Urinary bladder (tissue), 4 donors: ENCODE measurements at places on chromosomes 6 and 20.

- no peak for DNase-seq
Observed at GRCh38 chr6:85637579-85637978, 5.1 kb downstream of the SYNCRIP start.

DNA sequence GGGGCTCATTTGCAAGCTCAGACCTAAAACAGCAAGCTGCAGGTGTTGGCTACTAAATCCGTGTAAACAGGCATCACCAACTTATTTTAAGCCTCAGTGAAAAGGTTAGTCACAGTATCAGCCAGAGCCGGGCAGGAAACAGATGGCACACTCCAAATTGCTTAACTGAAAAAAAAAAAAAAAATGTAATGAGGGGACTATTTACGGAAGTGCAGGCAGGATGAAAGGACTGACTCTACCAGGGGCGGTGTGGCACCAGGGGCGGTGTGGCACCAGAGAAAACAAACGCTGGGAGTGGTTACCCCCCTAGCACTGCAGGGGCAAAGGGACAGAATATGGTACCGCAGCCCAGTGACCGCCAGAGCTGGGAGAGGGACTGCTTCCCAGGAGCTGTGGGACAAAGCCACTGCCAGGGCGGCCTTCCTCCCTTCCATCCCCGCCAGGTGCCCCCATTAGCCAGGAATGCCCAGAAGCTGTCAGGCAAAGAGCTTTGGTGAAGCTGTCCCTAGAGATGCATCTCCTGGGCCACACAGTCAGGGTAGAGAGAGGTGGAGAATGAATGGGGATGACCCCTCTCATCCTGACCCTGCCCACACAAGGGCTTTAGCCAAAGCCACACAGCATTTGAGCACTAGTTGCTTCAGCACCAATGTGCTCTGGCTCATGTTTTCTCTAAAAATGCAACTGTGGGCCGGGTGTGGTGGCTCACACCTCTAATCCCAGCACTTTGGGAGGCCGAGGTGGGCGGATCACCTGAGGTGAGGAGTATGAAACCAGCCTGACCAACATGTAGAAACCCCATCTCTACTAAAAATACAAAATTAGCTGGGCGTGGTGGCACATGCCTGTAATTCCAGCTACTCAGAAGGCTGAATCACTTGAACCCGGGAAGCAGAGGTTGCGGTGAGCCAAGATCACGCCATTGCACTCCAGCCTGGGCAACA is 39.6 kb upstream of the GFOD1 start:
- DNase-seq, result no peak

GRCh38 chr6:62265906-62266525 is 20.0 kb downstream of the KHDRBS2 start:
- DNase-seq, result no peak

- no peak for DNase-seq
Observed at GRCh38 chr6:39184906-39185580, 44.2 kb downstream of the KCNK5 start.

GRCh38 chr6:26156850-26157250 is 69.6 kb downstream of the HFE start:
- DNase-seq, result no peak

- DNase-seq, result no peak
Observed at GRCh38 chr20:23071996-23072395, 14.1 kb downstream of the CD93 start.

GRCh38 chr20:38863024-38863851 is 57.7 kb downstream of the PPP1R16B start:
- DNase-seq, result no peak

DNA sequence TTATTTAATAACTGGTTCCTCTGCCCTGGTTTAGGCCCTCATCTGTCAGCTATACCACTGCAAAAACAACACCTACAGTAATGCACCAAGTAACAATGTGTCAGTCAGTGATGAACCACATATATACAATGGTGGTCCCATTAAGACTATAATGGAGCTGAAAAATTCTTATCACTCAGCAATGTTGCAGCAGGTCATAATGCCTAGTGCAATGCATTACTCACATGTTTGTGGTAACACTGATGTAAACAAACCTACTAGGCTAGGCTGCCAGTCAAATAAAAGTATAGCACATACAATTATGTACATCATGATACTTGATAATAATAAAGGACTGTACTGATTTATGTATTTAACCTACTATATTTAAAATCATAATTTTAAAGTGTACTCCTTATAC is 31.3 kb downstream of the RARS2 start:
- no peak for DNase-seq

DNA sequence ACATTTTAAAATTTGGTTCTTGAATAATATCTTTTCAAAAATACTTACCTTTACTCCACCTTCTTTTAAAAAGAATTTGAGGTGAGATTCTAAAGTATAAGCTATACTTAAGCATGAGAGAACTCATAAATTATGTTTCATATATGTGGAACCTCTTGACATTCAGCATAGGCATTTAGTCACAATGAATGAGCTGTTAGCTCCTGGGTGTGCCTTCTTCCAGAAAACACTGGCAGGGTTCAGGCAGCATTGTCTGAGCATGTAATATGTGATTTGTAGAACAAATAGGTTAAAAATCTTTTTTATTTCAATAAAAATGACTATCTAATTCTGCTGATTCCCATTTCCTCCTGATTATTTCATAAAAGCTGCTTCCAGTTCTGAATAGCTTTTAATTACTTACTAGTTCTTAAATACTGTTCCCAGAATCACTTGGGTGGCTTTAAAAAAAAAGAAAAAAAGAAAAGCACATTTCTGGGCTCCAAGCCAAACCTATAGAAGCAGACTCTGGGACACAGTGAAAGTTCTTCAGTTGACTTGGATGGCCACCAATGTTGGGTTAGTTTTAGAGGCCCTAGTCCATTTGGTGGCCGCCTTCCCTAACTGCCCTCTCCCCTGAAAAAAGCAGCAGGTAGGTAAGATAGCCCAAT is 20.2 kb downstream of the RNF8 start:
- no peak for DNase-seq

- DNase-seq, result no peak
Observed at GRCh38 chr6:25918083-25918683, 12.3 kb downstream of the SLC17A2 start.

GRCh38 chr6:41306187-41306854 is 19.8 kb upstream of the TREM1 start:
- no peak for DNase-seq

GRCh38 chr6:93624408-93624807 is 205.0 kb upstream of the EPHA7 start:
- DNase-seq, result no peak

DNA sequence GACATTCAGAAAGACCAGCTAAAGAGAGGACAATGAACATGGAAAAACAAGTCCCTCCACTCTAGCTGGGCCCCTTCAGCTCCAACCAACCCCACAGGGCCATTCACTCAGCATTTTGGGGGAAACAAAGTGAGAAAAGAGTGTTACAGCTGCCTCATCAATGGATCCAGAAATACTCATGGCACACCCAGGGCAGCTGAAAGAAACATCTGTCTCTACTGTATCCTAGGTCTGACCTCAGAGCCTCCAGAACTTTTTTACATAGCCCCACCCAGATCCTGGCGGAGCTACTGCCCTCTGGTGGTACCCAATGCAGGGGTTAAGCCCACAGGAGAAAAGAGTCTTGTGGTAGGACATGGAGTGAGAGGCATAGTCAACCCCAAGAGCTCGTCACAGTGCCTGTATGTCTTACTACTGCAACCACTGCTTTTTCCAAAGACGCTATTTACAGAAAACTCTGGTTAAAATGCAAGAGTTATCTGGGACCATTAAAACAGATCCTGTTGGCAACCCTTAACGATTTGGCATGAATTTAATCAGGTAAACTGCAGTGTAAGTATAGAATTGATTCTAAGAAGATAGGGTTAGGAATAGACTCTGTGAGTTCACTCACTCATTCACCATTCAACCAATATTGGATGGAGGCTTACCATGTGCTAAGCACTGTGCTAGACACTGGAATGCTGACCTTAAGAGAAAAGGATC is 37.4 kb upstream of the FAM83C start:
- no peak for DNase-seq

DNA sequence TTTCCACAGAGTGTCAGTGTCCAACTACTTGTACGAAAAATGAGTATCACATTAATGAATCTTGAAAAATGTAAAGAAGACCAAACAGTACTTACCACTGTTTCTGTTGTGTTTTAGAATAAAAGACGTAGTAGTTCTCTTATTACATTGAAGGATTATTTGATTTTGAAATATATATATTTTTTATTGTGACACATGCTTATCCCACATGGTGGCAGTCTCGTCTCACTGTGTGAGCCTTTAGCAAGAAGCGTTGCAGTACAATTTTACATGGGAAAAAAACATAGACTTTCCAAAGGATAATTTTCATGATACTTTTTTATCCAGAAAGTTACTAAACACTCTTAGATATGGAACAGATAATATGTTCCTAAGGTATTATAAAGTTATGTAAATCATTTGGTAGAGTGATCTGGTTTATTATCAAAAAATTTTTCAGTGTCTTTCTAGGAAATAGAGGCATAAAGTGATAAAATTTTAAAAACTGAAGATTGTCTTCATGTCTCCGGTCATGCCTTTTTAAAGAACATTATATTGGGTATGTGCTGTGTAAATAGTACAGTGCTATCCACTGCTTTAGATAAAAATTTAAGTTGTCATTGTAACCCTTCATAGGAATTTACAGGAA is 117.5 kb upstream of the SAMD5 start:
- peak; percentile 8 for DNase-seq

DNA sequence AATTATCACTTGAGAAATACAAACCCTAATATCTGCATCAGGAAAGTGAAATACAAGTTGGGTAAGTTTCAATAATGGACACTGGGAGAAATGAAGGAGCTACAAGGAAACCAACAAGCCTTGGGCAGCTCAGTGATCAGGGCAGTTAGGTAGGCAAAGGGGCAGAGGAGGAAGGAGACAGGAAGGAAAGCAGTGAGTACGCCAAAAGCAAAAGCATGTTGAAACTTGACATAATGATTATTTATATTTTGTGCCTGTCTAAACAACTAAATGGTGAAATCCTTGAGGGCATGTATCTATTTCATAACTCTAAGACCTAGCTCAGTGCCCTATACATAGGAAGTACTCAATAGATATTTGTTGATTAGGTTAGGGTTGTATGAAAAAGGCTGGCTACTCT is 23.3 kb downstream of the PXT1 start:
- peak; percentile 5 for DNase-seq

GRCh38 chr20:43511879-43512278 is 4.4 kb downstream of the L3MBTL1 start:
- DNase-seq, result no peak

DNA sequence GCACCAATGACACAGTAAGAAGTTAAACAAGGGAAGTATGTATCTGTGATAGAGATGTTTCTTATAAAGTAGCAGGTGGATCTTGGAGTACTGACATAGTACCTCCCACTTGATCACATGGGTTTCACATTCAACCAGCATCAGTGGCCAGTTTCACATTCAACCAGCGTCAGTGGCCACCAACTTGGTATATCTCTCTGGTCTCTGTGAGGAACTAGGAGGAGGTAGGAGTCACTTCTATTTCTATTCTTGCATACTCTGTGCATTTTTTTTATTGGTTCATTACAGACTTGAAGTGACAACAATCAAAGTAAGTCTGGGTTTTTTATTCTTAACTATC is 200.3 kb upstream of the SIM1 start:
- no peak for DNase-seq

DNA sequence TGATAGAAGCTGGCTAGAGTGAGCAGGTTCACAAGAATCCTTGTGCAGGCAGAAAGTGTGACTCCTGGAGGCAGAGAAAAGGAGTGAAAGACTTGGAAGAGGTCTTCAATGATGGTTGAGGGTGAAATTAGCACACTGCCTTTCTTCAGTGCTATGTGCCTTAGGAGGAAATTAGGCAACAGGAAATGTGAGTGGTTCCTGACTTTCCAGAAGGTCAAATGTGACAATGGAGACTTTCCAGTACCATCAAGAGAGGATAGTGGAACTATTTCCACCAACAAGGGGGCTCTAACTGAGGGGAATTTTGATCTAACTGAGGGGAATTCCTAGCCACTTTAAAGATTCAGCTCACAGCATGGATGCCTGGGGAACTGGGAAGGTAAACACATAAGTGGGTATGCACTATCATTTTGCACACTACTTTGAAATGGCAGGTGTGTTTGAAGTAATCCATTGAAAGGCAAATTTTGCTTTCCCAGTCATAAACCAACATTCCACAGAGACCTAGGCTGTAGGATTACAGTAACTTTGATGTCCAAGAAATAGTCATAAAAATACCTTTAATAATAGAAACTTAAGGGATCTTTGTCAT is 90.0 kb downstream of the PERP start:
- DNase-seq, result no peak

DNA sequence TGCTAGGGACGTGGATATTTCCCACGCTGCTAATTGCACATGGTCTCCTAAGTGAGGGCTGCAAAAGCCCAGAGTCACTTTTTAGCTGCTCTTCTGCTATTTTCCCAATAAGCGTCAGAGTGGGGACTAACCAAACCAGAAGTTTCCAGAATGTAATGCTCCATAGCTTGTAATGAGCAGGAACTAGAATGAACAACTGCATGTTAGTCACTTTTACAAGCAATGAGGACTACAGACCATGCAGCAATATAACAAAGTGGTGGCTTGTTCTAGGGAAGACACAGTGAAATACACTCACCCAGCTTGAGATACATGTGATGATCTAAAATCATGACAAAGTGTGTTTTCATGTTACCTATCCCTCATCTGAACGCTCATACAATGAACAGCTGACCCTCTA is 314.1 kb upstream of the SGK1 start:
- DNase-seq, result no peak

DNA sequence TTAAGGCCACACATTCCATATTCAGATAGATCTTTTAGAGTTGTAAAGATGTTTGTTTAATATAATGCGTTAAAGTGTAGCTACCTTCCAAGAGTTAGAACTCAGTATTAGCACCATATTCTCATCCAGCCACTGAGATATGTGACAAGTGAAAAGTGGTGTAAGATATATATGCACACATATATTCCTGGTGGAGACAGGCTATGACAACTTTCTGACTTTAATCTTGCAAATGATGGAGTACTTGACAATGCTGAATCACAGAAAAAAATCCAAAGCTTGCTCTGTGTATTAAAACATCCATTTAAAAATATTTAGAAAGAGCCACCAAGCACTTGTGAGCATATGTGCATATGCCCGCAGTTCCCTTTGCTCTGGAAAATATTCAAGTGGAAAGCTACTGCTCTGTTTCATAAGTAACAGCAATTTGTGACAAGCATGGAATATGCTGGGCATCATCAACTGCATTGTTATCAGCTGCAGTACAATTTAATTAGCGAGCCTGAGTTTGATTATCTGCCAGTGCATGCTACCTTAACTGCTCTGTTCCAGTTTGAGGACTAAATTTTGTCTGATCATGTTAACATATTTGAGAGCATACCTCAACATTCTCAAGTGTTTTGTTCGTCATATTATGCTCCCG is 64.8 kb downstream of the VIP start:
- DNase-seq, result no peak

GRCh38 chr20:17658648-17658993 is 23.4 kb downstream of the RRBP1 start:
- no peak for DNase-seq
